ENCODE measurements at places on chromosomes 5 and 9. TPM values are rescaled to one million over a fixed set of nuclear protein-coding genes. Genes with fewer than 3 reads are reported as not detected.

GPR21 gene
- 4.0 TPM for total RNA-seq

DNA sequence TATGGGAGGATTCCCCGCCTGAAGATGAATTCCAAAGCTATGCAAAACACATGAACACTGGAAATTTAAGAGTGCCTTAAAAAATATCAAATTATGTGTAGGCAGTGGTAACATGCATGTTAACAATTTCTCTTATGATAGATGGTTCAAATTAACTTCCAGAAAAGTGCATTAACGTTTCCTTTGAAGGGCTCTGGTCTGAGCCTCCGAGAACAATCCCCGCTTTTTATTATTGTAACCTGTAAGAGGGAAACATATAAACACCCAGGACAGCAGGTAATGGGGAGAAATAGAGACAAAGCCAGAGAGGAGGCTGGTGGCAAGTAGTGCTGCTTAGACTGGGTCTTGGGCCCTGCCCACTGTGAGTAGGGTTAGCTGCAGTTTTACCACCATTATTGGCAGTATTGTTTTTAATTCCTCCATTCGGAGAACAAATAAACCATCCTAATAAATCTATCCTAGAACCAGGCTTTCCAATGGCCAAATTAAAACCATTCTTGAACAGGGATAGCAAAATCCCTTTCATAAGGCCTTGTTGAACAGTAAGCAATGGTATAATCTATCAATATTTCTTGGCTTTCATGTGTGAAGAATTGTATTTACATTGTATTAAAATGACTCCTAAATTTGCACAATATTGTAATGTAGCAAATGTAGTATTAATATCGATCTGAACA lies 6.3 kb downstream of the NR2F1 start:
- H3K36me3 ChIP-seq, result no peaks in the 10 kb centered on the region
- H3K27me3 ChIP-seq, result peaks cover 40% of the 10 kb centered on the region
- H3K4me1 ChIP-seq, result peaks cover 4% of the 10 kb centered on the region
- H3K27ac ChIP-seq, result no peak overlapping the region
- no peak for DNase-seq

DNA sequence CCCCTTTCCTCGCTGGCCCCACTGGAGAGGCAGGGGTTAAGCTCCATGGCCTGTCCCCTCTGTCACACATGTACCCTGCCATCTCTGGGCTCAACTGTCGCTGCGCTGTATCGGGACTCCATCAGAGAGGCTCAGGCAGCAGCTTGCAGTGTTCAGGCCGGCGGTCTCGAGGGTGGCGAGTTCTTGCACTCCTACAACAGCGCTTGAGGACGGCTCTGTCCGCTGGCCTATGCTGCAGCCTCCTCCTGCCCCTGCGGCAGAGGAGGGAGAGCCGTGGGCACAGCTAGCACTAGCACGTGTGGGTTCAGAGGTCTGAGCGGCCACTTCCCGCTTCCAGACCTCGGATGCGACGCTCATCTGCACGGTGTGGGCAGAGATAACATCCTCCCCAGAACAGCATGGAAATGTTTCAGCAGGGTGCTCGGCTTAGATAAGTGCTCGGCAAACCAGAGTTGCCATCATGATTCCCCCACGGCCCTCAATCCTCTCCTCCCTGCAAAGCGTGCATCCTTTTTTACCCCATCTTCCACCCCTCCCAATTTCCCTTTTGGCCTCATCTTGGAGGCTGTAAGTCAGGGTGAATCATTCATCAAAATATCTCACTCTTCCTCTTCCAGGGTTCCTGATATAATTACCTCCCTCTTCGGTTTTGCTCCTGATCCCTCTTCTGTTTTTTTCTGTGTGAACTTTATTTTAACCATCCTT lies 41.9 kb upstream of the FUBP3 start:
- no peaks in the 10 kb centered on the region for H3K27me3 ChIP-seq
- H3K27ac ChIP-seq, result no peak overlapping the region
- no peak overlapping the region for H3K4me3 ChIP-seq
- peaks cover 10% of the 10 kb centered on the region for H3K4me1 ChIP-seq
- H3K36me3 ChIP-seq, result no peaks in the 10 kb centered on the region

DNA sequence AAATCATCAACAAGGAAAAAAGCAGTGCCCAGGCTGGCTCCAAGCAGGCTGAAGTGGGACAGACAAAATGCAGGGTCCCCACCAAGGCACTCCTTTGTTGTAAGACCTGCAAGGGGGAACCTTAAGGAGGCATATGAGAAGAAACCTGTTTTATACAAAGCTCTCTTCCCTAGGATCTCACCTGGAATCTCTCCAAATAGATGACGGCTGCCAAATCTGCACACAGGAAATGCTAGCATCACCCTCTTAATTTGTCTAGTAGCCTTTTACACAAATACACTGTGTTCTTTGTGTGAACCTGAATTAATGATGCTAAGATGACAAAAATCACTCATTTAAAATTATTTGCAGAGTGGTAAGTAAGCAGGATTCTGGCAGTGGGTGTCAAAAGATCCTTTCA lies 280.2 kb downstream of the SPOCK1 start:
- DNase-seq, result peak; percentile 55
- H3K27ac ChIP-seq, result no peak overlapping the region
- H3K4me3 ChIP-seq, result no peak overlapping the region
- H3K36me3 ChIP-seq, result no peaks in the 10 kb centered on the region

GRCh38 chr5:172841256-172841655 lies 7.2 kb downstream of the ERGIC1 start:
- H3K4me3 ChIP-seq, result no peak overlapping the region
- no peak for DNase-seq
- peaks cover 48% of the 10 kb centered on the region for H3K4me1 ChIP-seq
